Activated CD8-positive, alpha-beta memory T cell treated with anti-CD3 and anti-CD28 coated beads for 1 hour (primary cell): ENCODE measurements at places on chromosomes 4 and X.

GRCh38 chr4:86892636-86892960 lies 376 bp upstream of the C4orf36 start:
- no peak for DNase-seq

- DNase-seq: no peak
Measured at GRCh38 chr4:159117968-159118367, 15.1 kb downstream of the RAPGEF2 start.

GRCh38 chr4:170015285-170015684 lies 10.9 kb downstream of the MFAP3L start:
- DNase-seq: no peak

DNA sequence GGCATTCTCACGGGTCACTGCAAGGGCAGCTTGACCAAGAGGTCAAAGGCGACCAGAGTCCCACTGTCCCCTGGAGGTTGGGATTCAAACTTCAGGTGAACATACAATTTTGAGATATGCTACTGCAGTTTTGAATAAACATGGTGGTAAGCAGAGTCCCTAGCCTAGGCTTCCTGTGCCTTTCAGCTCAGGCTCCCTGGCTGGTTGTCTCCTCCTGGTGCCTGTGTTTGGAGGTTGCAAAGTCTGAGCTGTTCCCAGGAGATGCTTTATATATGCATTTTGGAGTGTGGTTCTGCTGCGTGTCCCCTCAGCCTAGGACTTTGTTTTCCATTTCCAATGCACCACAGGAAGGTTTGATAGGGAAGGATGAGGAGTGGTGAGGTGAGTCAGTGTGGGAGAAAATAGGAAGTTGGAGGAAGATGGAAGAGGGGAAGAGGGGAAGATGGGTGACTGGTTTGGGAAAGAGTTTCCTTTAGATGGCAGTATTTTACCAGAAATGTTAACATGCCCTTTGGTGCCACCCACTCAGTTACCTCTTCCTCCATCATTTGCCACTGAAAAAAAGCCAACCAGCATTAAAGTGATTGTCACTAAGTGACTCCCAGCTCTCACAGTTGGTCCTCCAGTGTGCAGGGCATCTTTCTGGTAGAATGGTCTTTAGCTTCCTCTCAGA lies 211.7 kb upstream of the AGTR2 start:
- no peak for DNase-seq

DNA sequence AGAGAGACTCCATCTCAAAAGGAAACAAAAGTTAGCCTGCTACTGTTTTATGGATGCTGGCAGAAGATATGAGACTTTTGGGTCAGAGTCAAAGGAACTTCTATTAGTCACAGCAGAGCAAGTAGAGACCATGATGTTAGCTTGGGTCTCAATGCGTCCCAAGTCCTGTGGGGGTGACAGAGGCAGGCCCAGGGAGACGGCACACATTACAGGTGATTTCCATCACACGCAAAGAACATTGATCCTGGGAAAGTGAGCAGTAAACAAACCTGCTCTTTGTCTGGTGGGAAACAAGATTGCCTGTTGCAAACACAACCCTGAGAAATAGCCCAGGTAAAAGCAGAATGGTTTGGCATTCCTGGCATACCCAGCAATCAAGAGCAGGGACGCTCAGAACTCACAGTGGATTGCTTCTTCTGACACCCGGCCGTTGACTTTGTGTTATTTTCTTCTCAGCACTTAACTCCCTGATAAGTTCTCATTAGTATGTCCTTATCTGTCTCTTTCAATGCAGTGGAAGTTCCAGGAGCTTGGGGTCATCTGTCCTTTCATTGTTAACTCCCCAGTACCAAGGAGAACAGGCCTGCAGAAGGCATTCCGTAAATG lies 51.2 kb upstream of the LGI2 start:
- no peak for DNase-seq

- DNase-seq: no peak
Measured at GRCh38 chrX:18996536-18996935, 12.6 kb upstream of the PHKA2 start.

DNA sequence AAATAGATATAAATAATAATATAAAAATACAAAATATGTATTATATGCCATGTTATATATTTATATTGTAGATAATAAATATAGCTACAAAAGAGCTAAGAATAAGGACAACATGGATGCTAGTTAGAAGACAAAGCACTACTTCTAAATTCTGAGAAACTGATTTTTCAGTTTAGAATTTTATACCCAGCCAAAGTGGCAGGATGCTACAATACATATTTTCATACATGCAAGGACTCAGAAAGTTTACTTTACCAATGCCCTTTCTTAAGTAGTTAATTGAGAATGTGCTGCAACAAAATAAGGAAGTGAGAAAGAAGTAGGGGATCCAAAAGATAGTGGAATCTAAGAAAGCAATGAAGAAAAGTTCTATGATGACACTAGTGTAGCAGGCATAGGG lies 64.5 kb downstream of the PDE5A start:
- no peak for DNase-seq

DNA sequence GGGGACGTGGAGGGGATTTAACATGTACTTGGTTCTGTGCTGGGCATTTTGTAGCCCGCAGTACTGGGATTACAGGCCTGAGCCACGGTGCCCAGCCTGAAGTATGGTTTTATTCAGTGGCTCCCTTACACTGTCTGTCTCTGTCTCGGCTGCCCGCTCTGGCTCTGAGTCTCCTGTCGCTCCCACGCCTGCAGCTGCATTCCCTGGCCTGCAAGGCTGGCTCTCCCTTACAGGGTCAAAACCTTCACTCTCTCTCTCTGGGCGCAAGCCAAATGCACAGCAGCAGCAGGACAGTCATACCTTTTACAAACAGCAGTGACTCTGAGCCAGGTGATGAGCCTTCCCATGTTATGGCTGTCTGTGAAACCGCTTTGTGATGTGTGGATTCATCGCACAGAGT lies 72.1 kb downstream of the HTRA3 start:
- DNase-seq: no peak

- no peak for DNase-seq
Measured at GRCh38 chrX:111110098-111110775, 14.2 kb downstream of the PAK3 start.

- DNase-seq: no peak
Measured at GRCh38 chr4:158787709-158788475, 19.1 kb downstream of the FNIP2 start.

- no peak for DNase-seq
Measured at GRCh38 chr4:84648863-84649647, 66.1 kb downstream of the CDS1 start.

DNA sequence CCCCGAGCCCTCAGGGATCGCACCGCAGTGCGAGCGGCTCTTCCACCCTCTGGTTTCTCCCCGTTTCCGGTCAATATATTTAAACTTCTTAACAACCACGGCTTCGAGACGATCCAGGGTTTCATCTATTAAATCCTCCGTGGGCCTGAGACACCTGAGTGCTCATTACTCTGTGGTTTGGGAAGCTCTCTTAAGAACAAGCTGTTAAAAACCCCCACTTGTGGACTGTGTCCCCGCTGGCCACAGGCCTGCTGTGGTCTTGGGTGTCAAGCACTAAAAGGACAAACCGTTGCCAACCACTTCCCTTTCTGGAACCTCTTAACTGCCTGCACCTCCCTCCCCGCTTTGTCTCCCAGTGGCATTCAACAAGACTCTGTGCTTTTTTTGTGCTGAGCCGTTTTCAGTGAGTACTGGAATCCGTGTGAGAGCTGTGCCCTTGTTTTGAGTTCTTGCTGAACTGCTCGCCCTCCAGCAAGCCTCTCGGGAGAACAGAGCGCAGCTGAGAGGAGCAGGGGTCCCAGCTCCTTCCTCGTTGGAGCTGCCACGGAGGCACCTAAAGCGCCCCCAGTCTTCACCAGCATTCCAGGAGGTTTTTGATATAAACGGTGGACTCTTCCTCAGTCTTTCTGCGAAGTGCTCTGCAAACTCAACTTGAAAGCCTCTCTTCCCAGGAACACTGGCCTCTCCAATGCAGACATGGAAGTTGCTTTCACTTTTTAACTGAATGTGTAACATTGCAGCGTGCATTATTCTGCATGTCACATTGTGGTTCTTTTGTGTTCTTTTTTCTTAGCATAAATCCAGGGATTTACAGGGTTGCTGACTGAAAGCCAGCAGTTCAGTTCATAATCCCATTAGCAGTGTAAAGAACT lies 691 bp upstream of the IGFBP7 start:
- DNase-seq: no peak

GRCh38 chr4:108570993-108571569 lies 49.3 kb upstream of the RPL34 start:
- DNase-seq: no peak

GRCh38 chr4:2712261-2712842 lies 43.8 kb downstream of the TNIP2 start:
- DNase-seq: no peak

DNA sequence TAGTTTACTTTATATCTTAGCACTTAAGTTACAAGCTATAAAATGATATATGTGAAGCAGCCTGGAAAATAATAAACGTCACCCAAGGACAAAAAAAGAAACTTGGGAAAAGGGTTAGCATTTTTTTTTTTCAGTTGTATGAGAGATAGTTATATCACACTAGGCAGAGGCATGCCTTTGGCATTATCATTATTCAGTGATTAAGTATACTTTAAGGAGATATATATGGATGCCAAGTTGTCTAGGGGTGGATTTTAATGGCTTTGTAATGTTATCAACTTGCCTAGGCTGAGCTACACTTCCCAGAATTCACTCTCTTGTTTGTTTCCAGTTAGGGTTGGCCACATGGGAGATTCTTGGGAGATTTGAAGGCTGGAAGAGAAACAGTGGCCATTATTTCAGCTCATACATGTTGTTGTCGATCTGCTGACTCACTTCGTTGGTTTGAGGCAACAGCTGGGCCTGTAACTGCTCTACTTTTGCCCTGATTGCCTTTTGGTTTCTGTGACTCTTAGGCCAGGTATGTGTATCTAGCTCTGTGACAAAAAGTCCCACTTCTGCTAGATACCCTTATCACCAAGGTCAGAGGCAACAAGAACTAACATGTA lies 11.5 kb upstream of the SRPX start:
- DNase-seq: no peak

GRCh38 chr4:159460371-159460770 lies 357.5 kb downstream of the RAPGEF2 start:
- no peak for DNase-seq

DNA sequence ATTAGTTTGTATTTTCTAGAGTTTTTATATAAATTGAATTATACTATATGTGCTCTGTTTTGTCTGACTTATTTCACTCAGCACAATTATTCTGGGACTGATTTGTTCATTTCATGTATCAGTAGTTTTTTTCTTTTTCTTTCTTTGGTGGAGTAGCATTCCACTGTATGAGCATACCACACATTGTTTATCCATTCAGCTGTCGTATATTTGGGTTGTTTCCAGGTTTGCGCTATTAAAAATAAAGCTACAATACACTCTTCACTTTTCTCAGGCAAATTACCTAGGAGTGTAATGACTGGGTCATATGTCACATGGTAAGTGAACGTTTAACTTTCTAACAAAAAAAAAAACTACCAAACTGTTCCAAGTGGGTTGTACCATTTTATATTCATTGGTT lies 9.6 kb upstream of the OTUD4 start:
- no peak for DNase-seq

DNA sequence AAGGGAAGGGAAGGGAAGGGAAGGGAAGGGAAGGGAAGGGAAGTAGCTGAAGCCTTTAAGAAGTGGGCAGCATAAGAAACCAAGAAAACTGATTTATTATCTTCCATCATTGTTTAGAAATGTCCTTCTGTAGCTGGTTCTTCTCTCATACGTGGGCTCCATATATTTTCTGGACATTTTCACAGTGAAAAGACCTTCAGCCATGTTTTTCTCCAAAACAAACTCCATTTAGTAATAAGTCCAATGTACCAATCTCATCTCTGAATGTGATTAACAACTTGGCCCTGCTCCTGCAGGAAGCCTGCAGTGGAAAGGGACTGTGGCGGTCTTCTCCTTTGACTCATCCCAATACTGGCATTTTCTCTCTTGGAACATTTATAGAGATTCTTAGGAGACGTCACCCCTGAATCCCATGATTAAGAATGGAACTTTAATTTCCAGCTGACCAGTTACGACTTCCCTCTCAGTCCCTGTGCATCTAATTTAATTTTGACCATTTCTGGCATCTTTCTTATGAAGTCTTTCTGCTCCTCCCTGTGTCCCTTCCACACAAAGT lies 96.6 kb upstream of the GUCY1A1 start:
- DNase-seq: no peak

DNA sequence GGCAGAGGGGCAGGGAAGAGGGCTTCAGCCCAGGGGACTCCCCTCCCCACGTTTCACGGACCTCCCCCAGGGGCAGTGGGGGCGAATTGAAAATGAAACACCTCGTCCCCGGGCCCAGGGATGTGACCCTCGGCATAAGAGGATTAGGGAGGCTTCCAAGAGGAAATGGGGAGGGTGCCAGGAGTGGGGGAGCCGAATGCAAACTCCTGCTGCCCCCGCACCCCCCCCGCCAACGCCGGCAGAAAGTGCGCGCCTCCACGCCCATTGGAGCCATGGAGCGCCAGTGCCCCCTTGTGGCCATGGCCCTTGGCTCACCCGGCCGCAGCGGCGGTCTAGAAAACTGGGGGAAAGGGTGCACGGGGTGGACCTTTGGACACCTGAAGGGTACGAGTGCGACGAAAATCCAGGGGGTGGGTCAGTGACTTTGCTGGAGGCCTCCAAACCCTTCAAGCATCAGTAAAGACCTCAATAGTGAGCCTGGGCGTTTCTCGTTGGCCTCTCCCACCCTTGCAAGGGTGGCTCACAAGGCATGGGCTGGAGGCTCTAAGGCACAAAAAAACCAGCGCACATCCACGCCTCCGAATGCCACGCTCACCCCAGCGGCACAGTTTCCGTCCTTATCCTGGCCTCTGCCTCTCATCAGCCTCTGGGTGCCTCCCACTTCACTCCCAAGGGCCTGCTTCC lies 120.8 kb upstream of the PJA1 start:
- peak; percentile 30 for DNase-seq

DNA sequence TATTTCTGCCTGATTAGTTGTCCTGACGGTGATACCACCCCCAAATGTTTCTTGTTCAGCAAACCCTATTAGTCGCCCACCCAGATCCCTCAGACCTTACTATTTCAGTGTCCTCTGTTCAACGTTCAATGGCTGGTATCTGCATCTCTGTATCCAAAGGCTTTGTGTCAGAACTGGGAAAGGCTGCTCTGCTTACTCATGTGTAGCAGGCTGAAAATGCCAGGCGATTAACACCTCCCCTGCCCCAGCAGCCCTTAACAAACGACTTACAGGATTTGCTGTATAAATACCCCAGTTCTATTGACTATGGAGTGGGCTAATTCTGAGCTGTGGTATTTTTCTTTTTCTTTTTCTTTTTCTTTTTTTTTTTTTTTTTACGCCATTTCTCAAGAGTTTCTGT lies 415.0 kb downstream of the ZNF674 start:
- DNase-seq: no peak

GRCh38 chr4:182236186-182236585 lies 7.0 kb upstream of the TENM3 start:
- no peak for DNase-seq
